Type B pancreatic cell (in vitro differentiated cells): ENCODE measurements at places on chromosomes 5 and 9. TPM values are rescaled to one million over a fixed set of nuclear protein-coding genes. Genes with fewer than 3 reads are reported as not detected.

The KIAA1958 gene
- 15.0 and 28.1 TPM in 2 replicates for total RNA-seq

The TLR4 gene
- total RNA-seq, result 2.7 and 2.9 TPM in 2 replicates

The IFNB1 gene
- total RNA-seq, result not detected in 2 replicates

The SPINK13 gene
- not detected in 2 replicates for total RNA-seq

The MARCHF3 gene
- 4.9 and 5.9 TPM in 2 replicates for total RNA-seq

The IRX4 gene
- total RNA-seq, result 1.6 and 6.0 TPM in 2 replicates

The WNT8A gene
- total RNA-seq, result not detected in 2 replicates

The HTR4 gene
- 0.29 and 1.4 TPM in 2 replicates for total RNA-seq

The SLC6A3 gene
- total RNA-seq, result 0.19 TPM in 2 replicates

The NFIB gene
- 62.9 and 76.4 TPM in 2 replicates for total RNA-seq

The CDH9 gene
- 0.68 TPM in 1 of 2 replicates, not detected in the other for total RNA-seq

The MSX2 gene
- 55.6 and 69.7 TPM in 2 replicates for total RNA-seq

The ADRB2 gene
- total RNA-seq, result 0.81 and 1.3 TPM in 2 replicates

The NDUFB6 gene
- 42.9 and 45.6 TPM in 2 replicates for total RNA-seq

The ANXA2R gene
- total RNA-seq, result 0.34 and 0.74 TPM in 2 replicates

The MYORG gene
- 11.6 and 24.5 TPM in 2 replicates for total RNA-seq

The POU5F2 gene
- 0.29 and 0.51 TPM in 2 replicates for total RNA-seq

The PCDHB15 gene
- total RNA-seq, result 3.3 and 3.8 TPM in 2 replicates

The IRX1 gene
- total RNA-seq, result 24.1 and 25.0 TPM in 2 replicates

The CDH6 gene
- 13.2 and 127 TPM in 2 replicates for total RNA-seq

The INVS gene
- 13.8 and 24.0 TPM in 2 replicates for total RNA-seq

The PKD2L2 gene
- not detected in 2 replicates for total RNA-seq

The PCDHGA10 gene
- 9.8 and 18.5 TPM in 2 replicates for total RNA-seq

The CCDC192 gene
- total RNA-seq, result 0.31 and 2.0 TPM in 2 replicates

The FSTL4 gene
- total RNA-seq, result 11.3 and 51.7 TPM in 2 replicates

The ROR2 gene
- 7.4 and 48.9 TPM in 2 replicates for total RNA-seq

The PCDHB5 gene
- total RNA-seq, result 7.3 and 28.8 TPM in 2 replicates

The GPR150 gene
- not detected in 2 replicates for total RNA-seq

The FAXDC2 gene
- 9.3 and 24.9 TPM in 2 replicates for total RNA-seq

The SPINK7 gene
- total RNA-seq, result not detected in 2 replicates

The MARCOL gene
- not detected in 2 replicates for total RNA-seq

The PCDHGB6 gene
- total RNA-seq, result 4.9 and 39.4 TPM in 2 replicates

The IFNK gene
- total RNA-seq, result not detected in 2 replicates

The GRXCR2 gene
- total RNA-seq, result 0.24 TPM in 1 of 2 replicates, not detected in the other

The IL7R gene
- not detected in 2 replicates for total RNA-seq

The LRRC19 gene
- total RNA-seq, result 0.29 and 0.74 TPM in 2 replicates

The NDOR1 gene
- 18.9 and 28.0 TPM in 2 replicates for total RNA-seq

The IFNA2 gene
- not detected in 2 replicates for total RNA-seq

The CFAP77 gene
- total RNA-seq, result 1.5 TPM in 1 of 2 replicates, not detected in the other

The GZMA gene
- not detected in 2 replicates for total RNA-seq

The TMEM252 gene
- total RNA-seq, result 0.67 and 0.80 TPM in 2 replicates

The CACNA1B gene
- total RNA-seq, result 2.4 and 3.2 TPM in 2 replicates

The LRRC14B gene
- not detected in 2 replicates for total RNA-seq

The TENT4A gene
- total RNA-seq, result 21.7 and 34.1 TPM in 2 replicates
